ENCODE measurements at places on chromosomes 4 and X.
A peak's percentile ranks its signal among the peaks of the same experiment; 100 is the strongest.

DNA sequence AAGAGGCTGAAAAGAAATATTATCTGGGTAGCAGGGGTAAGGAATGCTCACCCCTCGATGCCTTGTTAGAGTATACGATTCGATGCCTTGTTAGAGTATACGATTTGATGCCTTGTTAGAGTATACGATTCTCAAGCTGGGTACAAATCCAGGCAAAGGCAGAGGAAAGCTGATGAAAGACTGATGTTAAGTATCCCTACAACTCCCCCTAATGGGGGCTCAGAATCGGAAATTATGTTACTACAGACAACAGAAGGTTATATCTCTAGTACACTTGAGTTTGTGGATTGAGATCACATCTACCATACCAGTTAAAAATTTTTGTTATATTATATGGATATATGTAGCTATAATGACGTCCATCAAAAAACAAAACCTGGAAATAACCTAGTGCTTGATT lies 4.8 kb downstream of the LRRC66 start:
- no peak for DNase-seq

DNA sequence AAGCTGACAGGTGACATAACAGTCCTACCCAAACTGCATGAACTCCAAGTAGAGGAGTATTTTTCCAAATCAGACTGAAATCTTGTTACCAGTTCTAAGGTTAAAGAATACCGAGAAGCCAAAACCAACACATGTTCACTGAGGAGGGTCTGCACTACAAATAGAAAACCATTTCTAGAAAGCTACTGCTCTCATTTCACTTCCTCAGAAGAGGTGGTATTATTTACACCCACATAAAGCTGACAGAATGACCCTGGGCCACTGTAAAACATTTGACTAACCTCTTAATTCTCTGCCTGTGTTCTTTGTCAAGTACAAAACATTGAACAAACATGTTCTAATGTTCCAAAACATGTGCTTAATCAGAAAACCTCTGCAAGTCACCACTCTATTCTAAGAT lies 95.8 kb downstream of the IQCM start:
- no peak for DNase-seq

DNA sequence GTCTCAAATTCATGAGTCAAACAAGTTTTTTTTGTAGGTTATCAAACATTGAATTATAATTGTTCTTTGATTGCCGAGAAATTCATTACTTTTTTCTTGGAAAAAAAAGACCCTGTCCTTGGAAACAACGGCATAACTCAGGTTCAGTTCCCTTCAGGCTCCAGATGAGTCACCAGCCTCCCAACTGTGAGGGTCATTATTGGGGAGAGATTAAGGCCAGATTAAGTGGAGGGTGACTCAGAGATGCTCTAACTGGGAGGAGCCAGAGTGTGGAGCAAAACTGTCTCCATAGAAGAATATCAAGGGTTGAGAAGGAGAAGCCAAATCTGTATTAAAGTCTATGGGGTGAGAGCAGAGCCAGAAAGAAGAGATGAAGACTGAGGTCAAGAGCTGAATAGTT lies 9.6 kb downstream of the ADGRG4 start:
- no peak for DNase-seq

DNA sequence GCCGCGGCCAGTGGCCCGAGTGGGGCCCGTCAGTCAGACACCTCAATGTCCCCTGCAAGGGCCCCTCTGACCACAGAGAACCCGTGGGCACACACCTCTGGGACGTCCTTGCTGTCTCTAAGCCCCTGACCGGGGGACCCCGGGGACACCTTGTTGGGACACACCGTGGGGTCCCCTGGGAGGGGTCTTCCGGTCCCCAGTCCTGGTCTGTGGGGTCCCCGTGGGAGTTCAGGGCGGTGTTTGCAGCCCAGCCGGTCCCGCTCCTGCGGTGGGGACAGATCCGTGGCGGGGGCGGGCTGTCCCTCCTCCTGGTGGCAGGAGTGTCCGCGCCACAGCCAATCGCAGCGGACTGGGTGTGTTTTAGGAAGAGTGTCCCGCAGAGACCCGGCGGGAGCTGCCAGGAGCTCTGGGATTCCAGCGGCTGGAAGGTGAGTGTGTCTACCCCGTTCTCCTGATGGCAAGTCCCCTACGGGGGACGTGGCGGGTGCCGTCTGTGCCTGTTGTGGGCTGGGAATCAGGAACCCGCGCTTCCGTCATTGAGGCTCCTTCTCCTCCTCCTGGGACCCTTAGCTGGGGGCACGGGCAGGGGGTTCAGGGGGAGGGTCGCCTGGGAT lies 5.1 kb upstream of the PLCXD1 start:
- DNase-seq = peak; percentile 54

- DNase-seq = no peak
Measured at GRCh38 chr4:139576219-139576618, 20.2 kb upstream of the SETD7 start.

GRCh38 chr4:174523025-174523693 lies 871 bp upstream of the HPGD start:
- DNase-seq = no peak

DNA sequence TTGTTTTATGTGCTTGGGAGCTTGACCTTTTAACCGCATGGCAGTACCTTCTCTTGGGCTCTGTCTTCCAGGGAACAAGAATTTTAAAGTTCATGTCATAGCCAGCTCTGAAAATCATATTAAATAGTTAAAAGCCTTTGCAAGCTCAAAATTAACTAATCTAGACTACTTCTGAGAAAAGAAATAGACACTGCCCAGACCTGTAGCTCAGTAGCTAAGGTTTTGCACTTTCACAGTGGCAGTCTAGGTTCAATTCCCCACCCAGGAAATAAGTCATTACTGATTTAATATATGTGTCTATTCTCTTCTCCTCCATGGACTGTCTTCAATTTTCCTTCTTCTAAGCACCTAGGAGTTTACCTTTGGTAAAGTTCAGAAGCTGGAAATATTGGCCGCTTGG lies 27.4 kb downstream of the HSD17B11 start:
- no peak for DNase-seq

DNA sequence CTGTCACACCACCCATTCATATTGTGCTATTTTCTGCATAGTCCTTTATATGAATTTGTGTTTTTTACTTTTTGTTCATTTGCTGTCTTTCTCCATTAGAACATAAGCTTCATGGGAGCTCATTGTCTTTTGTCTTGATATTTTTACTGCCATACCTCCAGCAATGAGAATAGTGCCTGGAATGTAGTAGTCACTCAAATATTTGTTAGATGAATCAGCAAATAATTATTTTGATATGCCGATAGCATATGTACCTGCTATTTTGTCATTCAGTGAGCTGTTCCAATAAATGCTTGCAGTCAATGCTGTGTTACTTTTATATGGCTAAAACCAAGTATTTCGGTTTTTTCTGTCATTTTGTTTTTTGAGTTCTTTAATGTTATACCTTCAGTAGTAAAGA lies 43.5 kb upstream of the SLC25A31 start:
- DNase-seq = no peak

DNA sequence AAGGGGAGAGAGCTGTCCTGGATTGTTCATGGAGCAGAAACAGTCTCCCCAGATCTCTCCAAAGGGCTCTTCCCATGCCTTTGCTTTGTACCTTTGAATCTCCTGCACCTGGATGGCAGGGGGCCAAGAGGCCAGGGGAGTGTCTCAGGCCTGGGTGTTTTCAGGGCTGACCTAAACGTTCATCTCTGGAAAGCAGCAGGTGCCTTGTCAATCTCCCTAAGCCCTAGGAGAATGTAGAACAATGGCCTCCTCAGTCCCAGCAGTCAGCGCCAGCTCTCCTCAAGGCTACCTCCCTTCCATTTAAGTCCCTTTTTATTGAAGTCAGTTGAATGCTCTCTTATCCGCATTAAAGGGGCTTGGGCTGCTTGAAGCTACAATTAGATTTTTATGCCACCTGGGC lies 31.2 kb upstream of the NSUN7 start:
- no peak for DNase-seq

DNA sequence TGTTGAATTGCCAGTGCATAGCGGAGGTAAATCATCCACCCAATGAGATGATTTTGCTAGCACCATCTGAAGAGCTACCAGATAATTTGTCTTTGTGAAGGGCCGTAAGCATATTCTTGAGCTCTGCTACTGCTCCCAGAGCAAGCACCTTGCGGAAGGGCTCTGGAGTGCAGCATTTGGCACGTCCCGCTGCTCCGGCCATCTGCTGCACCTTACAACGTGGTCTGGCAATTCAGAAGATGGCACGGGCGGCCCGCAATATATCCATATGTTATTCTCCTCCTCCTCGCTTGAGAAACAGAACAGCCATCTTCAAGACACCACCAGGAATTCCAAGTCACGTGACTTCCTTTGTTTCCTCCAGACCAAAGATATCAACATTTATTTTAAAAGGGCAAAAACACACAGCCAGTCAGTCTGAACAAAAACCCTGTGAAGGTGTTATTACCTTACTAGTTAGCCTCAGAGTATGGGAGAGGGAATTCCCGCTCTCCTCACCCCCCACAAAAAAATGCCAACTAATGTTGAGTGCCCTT lies 1095.7 kb upstream of the TENM3 start:
- DNase-seq = no peak

GRCh38 chrX:38754102-38754790 lies 47.0 kb upstream of the MID1IP1 start:
- peak; percentile 12 for DNase-seq

GRCh38 chr4:76634220-76634619 lies 199.2 kb downstream of the SHROOM3 start:
- DNase-seq = no peak

DNA sequence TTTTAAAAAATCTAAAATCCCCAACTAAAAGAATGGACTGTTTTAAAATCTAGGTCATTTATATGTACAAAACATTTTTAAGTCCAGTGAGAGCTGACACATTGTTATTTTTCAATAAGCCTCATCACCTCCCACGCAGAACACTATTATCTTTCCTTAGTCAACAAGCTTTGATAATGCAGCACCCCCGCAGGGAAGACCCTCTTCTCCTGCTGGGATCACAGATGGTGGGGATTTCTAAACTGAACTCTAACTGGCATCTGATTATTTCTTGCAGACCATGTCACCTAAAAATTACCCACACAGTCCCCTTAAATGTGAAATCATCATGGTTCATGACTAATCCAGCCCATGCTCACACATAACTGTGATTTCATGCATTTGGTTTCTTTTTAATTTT lies 11.6 kb downstream of the SYTL4 start:
- DNase-seq = no peak

DNA sequence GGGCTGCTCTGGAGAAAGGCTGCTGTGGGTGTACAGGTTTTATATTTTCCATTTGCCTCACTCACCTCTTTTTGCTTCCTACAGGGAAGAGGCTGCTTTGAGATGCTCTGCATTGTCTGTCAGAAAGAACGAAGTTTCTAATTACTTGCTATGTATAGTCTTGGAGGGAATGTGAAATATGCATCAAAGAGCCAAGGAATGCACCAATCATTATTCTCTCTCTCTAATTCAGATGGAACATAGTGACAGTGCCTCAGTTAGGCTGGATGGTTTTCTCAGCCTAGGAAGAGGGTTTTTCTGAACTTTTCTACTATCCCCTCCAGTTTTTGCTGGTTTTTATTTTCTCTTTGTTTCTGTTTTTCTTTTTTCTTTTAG lies 106.8 kb upstream of the SLC4A4 start:
- DNase-seq = no peak

DNA sequence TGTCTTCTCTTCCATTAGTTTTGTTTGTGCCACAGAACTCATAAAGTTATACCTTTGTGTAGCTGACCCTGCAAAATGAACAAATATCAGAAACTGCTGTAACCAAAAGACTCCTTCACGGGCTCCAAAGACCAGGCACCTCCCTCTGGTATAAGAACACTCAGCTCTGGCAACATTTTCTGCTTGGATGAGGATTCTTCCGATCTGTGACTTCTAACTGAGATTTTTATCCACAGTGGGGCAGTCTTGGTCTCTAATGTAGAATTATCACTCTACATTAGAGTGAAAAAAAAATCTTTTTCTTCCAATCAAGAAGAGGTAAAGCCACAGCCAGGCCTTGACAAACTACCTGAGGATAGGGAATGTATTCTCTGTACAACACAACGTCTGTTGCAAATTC lies 38.5 kb upstream of the PRSS48 start:
- DNase-seq = no peak

DNA sequence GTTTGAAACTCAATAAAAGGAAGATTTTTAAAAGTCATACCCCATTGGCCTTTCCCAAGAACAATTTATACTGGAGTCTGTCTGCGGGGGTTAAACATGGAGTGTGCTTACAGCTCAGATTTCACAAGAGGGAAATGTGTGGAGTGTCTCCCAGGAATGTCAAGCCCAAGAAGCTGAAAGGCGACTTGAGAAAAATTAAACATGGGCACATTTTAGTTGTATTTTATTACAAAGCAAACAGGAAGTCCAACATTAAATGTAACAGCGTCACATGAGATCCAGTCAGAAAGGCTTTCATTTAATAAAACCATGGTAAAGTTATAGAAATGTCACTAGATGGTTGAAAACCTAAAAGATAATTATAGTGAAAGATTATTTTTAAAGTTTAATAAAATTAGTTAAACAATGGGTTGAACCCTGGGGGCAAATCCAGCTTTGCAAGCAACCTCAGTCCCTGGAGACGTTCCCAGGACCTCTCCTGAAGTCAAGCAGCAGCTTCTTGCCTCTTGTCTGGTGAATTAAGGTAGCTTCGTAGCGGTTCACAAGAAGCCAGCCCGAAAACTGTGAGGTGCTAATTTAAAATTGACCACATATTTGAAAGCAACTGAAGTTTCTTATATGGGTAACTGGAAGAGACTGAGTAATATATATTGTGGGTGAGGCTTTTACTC lies 168.4 kb upstream of the EDNRA start:
- no peak for DNase-seq

DNA sequence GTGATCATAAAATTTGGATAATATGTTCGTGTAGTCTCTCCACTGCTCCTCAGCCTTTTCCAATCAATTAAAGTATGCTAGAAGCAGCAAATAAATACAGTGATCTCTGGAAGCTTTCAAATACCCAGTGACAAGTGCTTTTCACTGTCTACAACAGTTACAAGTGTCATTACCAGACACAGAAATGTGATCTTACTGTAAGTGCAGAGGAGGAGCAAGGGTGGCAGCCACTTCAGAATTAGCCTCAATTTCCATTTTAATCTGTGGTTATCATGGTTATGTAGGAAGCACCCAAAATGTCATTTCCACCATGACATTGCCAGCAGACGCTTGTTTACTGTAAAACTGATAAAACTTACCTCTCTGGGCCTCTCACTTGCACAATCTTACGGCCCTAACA lies 133.9 kb upstream of the ADAMTS3 start:
- no peak for DNase-seq

DNA sequence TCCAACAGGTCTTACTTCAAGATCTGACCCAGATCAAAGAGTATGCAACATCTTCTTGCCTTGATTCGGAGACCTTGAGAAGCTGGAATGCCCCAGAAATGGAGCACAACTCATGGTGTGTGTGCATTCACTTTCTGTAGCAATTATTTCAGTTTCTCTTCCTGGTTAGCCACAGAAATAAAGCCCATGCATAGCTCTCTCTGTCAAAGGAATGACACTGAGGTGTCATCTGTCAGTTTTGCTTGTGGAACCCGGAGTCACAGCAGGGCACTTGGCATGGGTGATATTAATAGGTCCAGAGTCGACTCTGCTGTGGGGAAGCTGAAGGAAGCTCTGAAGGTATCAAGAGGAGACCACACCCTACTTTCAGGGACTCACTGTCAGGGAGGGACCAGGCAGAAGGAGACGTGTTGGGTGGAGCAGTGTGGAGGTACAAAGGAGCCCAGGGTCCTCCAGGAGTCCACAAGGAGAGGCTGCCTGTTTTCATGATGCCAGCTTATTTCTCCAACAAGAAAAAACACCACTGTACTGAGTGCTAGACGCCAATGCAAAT lies 10.7 kb downstream of the CLNK start:
- DNase-seq = no peak
